ENCODE measurements at places on chromosomes 11 and 22.

GRCh38 chr11:35888961-35889360 is 54.9 kb upstream of the LDLRAD3 start:
- no peak for DNase-seq

- DNase-seq: no peak
These were observed 1.7 kb downstream of the ESRRA start for GRCh38 chr11:64306876-64307622.

DNA sequence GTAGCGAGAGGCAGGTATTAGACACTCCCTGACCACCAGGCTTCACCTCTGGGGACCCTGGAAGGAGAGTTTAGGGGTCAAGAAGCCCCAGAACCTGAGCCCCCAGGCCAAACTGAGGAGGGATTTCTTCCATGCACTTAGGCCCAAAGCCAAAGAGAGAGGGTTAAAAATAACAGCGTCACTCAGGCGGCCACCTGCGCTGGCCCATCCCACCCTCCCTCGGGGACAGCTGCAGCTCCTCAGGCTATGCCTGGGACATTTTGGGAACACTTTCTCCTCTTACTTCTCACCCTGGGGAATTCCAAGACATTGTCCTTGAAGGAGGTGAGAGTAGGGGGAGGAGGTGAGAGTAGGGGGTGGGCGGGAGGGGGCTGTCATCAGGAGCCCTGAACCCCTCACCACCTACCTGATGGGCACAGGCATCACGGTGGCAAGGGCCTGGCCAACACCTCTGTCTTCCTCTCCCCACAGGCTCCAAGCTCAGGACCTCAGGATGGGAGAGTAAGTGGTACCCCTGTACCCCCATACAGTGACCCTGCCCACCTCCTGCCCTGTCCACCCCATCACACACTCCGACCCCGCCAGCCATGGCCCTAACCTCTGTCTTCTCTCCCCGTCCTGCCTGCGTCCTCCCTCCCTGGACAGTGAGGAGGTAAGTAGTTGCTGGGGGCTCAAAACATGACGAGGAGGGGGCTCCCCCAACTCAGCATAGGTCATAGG is 583 bp downstream of the TNNI2 start:
- no peak for DNase-seq

- no peak for DNase-seq
These were observed 11.0 kb upstream of the CCDC34 start for GRCh38 chr11:27373856-27374602.

GRCh38 chr11:58142761-58143160 is 17.4 kb upstream of the OR9I1 start:
- DNase-seq: no peak

DNA sequence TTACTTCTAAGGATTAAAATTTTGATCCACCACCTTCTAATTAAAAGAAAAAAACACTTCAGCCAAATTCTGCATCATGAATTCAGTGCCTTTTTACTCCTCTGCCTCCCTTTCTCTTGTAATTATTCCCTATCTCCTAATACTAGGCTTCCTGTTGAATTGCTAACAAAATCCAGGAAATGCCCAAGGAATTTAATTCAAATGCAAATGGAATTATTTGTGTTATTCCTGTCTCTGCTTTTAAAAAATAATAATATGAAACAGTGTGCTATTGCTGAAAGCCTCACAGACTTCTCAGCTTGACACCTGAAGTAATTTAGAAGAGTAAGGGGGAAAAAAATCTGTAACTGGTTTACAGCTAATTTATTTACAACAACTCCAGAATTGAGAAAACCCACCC is 85.5 kb downstream of the DLG2 start:
- no peak for DNase-seq

GRCh38 chr22:32426881-32427280 is 14.8 kb upstream of the RTCB start:
- no peak for DNase-seq

- DNase-seq: no peak
These were observed 19.6 kb downstream of the GDPD5 start for GRCh38 chr11:75505916-75506692.

GRCh38 chr22:48804811-48805301 is 1022.8 kb downstream of the BRD1 start:
- DNase-seq: no peak

GRCh38 chr22:22941831-22942510 is 54.4 kb downstream of the IGLL5 start:
- no peak for DNase-seq

DNA sequence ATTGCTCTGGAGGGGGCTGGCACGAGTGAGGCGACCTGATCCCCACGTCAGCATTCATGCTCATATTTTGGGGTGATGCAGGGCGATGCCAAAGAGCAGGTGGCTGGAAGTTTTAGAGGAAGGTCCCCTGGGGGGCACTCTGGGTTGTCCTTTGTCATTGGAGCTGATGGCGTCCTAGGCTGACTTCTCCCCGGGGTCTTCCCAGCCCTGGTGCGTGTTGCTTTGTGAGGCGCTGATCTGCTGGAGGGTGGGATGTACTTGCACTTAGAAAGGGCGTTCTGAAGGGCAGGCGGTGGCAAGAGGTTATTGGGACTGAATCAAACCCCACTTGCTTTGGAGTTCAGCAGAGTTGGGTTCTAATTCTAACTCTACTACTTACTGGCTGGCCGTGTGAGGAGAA is 313.3 kb downstream of the NTM start:
- no peak for DNase-seq

DNA sequence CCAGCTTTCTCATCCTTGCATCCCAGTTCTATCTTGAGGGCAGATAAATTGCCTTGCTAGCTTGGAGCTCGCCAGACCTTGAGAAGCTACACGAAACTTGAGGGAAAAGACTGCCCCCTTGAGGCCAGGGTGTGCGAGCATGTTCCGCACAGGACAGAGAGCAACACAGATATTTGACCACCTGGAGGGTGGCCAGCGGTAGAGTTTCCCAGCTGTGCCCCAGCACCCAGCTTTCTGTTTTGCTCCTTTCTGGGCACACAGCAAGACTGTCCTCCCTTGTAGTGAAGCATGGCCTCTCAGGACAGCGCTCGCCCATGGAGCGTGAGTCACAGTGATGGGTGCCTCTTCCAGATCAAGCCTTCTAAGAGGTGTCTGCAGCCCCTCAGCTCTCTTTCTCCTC is 23.5 kb downstream of the SPATA19 start:
- DNase-seq: peak; percentile 24

DNA sequence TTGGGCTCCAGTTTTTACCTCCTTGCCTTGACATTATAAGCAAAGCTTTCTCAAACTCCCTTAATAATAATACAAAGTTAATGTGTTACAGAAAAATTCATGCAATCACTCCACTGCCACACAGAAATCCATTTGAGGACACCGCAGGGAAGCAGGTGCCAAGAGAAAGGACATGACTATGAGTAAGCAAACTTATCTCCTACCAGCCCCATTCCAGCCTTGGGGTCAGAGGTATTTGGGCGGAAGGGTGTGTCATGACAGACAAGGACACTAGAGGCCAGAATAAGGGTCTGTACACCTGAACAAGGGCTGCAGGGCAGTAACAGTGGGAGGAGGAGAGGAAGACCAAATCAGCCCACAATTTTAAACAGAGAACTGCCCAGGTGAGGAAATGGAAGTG is 5.9 kb downstream of the GNG3 start:
- no peak for DNase-seq

GRCh38 chr11:129324533-129325175 is 51.0 kb upstream of the BARX2 start:
- no peak for DNase-seq

DNA sequence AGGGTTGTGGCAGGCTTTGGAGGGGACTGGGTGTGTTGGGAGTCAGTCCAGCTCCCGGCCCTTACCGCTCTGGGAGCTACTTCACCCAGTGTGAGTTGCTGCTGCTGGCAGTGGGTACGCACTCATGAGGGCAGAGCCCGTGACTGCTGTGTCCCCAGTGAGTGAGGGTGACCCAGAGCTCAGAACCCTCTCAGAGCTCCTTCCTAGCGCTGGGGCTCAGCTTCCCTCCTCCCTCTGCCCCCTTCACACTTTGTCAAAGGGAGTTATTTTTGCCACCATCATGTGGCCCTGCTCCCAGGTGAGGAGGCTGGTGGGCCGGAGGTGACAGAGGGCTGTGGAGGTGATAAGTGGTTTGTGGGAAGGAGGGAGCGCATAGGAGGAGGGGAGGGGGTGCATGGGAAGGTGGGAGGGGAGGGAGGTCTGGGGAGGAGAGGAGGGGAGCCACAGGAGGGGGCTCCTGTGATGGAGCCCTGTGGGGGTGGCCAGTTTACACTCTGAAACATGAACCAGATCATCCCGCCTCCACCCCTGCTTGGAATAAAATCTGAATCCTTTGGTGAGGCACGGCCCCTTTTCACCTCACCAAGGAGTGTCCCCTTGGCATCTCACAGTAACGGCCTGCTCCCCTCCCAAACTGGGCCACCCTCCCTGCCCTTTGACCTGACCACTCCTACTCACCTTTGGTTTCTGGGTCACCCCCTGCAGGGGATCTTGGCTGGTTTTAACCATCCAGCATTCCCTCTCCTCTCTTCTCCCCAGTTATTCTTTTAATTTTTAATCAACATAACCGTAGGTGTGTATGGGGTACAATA is 9.9 kb downstream of the NDUFV1 start:
- no peak for DNase-seq

DNA sequence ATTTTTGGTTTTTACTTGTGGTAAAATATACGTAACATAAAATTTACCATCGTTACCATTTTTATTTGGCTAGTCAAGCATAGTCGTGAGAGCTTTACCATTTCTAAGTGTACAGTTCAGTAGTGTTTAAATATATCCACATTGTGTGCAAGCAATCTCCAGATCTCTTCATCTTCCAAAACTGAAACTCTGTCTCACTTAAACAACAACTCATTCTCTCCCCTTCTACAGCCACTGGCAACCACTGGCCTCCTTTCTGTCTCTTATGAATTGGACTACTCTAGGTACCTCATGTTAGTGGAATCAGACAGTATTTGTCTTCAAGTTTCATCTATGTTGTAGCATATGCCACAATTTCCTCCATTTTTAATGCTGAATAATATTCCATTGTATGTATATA is 37.4 kb downstream of the SMC1B start:
- DNase-seq: no peak

DNA sequence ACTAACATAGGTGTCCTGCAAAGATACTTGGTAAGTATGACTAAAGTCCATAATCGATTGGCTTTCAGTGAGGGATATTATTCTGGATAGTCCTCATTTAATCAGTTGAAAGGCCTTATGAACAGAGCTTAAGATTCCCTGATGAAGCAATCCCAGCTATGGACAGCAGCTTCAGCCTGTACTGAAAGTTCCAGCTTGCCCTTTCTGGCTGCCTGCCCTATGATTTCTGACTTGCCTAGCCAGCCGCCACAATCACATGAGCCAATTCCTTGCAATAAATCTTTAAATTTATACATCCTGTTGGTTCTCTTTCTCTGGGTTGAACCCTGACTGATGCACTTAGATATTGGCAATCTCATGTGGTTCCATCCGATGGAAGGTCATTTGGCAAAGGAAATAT is 759.0 kb upstream of the API5 start:
- peak; percentile 1 for DNase-seq

GRCh38 chr22:38870791-38871359 is 1.1 kb downstream of the CBX6 start:
- no peak for DNase-seq

DNA sequence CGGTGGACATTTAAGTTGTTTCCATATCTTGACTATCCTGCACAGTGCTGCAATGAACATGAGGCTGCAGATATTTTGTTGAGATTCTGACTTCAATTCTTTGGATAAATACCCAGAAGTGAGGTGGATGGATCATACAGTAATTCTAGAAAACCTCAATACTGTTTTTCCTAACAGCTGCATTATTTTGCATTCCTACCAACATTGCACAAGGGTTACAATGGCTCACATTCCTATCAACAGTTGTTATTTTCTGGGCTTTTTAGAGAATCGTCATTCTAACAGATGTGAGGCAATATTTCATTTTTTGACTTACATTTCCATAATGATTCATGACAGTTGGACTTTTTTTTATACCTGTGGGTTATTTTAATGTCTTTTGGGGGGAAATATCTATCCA is 716.9 kb upstream of the ANO3 start:
- no peak for DNase-seq

DNA sequence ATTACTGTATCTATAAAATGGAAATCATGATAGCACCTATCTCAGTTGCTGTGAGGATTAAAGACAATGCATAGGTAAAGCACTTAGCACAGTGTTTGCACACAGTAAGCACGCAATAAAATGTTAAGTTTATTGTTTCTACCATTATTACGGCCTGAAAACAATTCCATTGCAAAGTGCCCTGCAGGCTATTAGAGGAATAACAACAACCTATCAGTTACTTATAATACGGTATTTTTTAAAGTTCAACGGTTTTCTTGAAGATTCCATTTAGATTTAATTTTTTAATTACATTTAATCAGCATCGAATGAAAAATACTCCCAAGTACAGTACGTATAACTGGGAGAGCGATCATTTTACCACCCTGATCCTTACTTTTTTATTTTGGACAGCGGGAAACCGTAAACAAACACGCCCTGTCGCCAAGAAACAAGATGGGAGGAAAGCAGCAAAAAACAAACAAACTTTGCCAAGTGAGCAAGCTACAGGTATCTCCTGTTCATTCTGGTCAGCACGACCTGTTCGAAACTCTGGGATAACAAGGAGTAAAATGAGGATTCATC is 893 bp downstream of the SLC36A4 start:
- no peak for DNase-seq

DNA sequence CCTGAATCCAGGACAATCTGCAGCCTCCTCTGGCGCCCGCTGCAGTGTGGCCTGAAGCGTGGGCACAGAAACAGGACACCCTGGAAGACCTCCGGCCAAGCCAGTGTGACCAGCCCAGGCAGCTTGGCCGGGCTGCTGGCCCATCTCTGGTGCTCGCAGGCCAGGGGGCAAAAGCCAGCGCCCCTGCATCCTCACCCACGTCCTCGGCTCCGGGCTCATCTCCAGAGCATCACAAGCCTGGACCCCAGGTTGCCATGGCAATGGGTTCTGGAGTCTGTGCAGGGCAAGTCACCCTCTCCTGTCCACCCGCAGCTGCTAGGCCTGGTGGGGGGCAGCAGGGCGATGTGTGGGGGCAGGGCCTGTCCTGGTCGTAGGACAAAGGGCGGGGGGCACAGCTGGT is 9.3 kb upstream of the PDGFB start:
- DNase-seq: no peak

GRCh38 chr22:36470994-36471331 is 10.5 kb downstream of the TXN2 start:
- DNase-seq: peak; percentile 52

DNA sequence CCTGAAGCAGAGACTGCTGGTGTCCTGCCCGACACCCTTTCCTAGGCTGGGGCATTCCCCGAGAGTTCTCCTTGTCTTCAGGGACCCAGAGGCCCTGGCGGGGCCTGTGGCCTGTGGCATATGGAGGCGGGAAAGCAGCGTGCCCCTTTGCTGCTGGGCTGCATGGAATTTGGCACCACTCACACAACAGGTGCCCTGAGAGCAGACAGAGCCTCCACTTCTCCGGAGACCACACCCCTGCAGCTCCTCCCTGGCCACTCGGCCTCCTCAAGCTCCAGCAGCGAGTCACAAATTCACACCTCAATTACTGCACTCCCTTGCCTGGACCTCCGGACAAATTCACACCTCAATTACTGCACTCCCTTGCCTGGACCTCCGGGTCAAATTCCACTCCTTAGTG is 1375.2 kb downstream of the TBC1D22A start:
- DNase-seq: no peak

Measured in fibroblast of skin of right quadriceps (primary cell).